ENCODE measurements at places on chromosomes 5 and 9. TPM values are rescaled to one million over a fixed set of nuclear protein-coding genes. Genes with fewer than 3 reads are reported as not detected.

GRCh38 chr5:1202026-1202797 is 817 bp downstream of the SLC6A19 start:
- DNase-seq, result no peak

- no peak for DNase-seq
Measured at GRCh38 chr9:96449523-96449844, 485 bp upstream of the HABP4 start.

GRCh38 chr9:129698254-129698757 is 32.9 kb downstream of the PRRX2 start:
- no peak for DNase-seq

DNA sequence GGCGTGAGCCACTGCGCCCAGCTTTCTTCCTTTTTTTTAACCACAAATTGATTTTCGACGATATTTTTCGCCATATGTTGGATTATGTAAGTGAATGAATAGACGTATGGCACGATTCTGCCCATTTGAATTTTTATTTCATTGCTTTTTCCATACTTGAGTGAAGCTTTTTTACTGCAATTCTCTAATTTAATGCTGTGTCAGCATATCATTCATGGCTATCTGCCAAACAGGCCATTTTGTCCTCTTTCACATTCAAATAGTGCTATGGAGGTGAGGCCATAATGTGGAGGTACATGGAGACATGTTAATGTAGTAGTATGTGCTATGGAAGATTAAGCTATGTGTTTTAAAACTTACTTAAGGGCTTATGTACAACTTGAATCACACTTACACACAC is 152.1 kb upstream of the TUSC1 start:
- DNase-seq, result no peak

Gene TICAM2
- not detected for total RNA-seq
